ENCODE measurements at places on chromosomes 1 and 21.
A peak's percentile ranks its signal among the peaks of the same experiment; 100 is the strongest.

DNA sequence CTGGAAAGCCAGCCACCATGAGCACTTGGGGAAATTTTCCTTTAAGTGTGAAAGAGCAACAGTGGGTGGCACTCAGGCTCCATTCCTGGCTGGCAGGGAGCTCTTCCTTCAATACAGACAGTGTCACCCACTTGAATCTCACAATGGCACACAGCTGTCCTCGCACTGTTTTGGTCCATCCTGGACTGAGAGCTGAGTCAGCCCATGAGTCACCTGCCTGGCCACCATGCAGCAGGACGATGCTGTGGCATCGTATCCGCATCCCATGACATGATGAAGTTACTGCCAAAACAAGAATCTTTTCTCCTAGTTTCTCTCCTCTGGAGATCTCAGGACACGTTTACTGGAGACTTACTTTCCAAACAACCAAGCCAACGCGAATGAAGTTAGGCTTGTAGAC lies 6.0 kb downstream of the TMPRSS2 start:
- no peak for DNase-seq

DNA sequence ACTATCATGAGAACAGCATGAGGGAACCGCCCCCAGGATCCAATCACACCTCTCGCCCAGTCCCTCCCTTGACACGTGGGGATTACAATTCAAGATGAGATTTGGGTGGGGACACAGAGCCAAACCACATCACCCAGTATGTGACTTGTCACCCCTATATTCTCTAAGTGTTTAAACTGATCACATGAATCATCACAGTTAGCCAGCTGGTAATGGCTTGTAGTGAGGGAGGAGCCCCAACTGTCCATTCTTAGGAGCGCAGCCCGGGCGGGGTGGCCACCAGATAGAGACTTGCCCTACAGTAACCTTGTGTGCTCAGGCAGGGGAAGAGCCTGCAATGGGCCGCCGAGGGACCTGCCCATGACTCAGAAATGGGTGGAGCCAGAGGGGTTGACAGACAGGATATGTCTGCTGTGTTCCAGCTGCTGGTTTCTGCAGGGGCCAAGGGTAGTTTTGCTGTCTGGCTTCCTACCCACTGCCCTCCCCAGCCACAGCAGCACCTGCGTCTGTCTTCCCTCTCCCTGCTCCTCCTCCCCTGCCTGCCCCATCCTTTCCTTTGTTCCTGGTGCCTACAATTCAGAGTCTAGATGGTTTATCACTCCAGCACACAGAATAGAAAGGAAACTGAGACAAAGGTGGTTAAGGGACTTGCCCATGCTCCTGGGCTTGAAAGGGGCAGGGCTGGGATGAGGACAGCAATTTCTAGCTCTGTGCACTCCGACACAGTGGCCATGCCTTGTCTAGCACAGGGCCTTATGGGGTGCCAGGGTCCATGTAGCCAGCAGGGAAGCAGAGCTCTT lies 9.2 kb downstream of the ABCG1 start:
- peak; percentile 90 for DNase-seq

DNA sequence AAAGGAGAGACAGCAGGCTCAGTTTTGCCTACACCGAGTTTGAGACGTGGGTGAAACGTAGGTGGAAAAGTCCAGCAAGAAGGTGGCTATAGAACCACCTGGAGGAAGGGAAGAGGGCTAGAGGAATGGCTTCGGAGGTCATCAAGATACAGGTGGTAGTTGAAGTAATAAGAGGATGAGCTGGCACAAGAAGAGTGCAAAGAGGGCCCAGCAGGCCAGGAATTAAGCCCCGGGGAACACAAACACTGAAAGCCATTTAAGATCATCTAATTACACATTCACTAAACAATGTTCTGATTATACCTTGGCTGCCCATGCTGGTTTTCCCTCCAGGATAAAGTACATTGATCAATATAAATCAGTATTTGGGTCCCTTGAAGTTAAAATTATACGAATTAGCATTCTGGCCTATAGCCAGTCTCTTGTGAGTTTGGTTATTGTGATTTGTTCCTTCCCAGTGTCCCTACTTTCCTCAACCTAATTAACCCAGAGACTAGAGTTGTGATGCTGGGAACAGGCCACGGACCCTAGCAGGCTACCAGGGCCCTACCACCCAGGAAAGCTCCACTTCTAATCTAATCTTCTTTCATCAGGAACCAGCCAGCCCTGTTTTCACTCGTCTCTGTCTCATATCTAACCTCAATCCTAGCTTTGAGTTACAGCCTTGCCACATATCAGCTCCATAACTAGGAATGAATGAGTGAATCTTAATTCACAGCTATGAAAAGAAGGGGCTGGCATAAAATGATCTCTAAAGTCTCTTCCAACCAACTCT lies 26.4 kb upstream of the PPP1R15B start:
- DNase-seq = no peak

- DNase-seq = no peak
These were observed 77.4 kb downstream of the HLX start for GRCh38 chr1:220956501-220957232.

DNA sequence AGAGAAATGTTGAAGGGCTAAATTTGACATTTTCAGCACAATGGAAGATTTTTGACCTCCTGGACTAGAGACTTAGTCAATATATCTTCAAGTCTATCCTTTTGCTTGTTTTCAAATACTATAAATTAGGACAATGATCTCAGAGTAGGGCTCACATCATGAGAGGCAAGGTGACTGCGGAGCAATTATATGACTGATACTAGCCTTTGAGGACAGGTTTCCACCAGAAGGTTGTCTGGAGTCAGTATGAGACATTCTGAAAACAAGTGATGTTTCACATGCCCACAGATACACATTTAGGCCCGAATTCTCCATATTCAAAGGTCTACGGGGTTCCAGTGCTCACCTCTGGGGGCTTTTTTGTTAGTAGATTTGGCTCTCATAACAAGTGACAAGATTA lies 142.3 kb upstream of the SAMSN1 start:
- no peak for DNase-seq

- DNase-seq = no peak
These were observed 1.1 kb upstream of the DMBX1 start for GRCh38 chr1:46488343-46489168.

GRCh38 chr1:203328714-203329122 lies 22.2 kb downstream of the FMOD start:
- DNase-seq = no peak

GRCh38 chr1:234212764-234213657 lies 160.2 kb upstream of the COA6 start:
- DNase-seq = no peak

DNA sequence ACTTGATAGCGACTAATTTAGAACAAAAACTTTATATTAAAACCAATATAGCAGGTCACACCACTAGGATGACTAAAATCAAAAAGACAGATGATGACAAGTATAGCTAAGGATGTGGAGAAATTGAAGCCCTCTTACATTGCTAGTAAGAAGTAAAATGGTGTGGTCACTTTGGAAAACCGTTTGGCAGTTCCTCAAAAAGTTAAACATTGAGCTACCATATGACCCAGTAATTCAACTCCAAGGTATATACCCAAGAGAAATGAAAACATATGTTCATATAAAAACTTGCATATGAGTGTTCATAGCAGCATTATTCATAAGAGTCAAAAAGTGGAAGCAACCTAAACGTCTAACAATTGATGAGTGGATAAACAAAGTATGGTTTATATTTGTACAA lies 13.0 kb upstream of the SERINC2 start:
- DNase-seq = no peak

DNA sequence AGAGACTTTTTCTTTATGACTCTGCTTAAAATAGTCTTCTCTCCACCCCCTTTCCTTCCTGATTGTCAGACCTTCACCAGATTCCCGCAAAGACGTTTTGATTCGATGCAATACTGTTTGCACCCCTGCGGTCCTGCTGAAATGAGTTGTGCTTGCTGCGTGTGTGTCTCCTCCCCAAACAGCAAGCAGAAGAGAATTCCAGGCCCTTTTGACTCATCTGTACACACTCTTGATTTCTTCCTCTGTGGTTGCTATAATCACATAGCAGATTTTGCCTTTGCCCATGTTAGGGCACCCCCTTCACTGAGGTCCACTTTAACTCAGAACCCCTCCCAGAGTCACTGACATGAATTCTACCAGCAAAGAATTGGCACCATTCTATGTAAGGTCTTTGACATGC lies 136.5 kb downstream of the ZZZ3 start:
- DNase-seq = no peak

- no peak for DNase-seq
These were observed 203.0 kb downstream of the PLPP3 start for GRCh38 chr1:56376188-56376984.

GRCh38 chr21:34679051-34679450 lies 10.3 kb downstream of the CLIC6 start:
- no peak for DNase-seq

DNA sequence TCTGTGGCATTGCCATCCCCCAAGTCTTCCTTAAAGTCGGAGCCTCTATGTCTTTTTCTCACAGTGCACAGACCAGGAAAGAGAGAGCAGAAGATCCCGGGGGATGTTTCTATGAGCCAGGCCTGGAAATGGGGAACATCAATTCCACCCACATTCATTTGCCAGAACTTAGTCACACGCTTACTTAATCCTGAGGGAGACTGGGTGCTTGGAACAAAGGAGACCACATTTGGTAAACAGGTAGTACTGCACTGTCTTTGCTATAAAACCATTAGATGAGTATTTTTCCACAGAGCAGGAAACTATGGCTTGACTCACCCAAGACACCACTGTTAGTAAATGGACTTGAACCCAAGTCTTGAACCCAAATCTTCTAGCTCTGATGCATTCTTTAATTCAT lies 60.7 kb upstream of the CTTNBP2NL start:
- no peak for DNase-seq

- no peak for DNase-seq
These were observed 69.7 kb upstream of the USP24 start for GRCh38 chr1:55284856-55285255.

GRCh38 chr1:58568271-58568860 lies 8.7 kb downstream of the TACSTD2 start:
- DNase-seq = no peak

DNA sequence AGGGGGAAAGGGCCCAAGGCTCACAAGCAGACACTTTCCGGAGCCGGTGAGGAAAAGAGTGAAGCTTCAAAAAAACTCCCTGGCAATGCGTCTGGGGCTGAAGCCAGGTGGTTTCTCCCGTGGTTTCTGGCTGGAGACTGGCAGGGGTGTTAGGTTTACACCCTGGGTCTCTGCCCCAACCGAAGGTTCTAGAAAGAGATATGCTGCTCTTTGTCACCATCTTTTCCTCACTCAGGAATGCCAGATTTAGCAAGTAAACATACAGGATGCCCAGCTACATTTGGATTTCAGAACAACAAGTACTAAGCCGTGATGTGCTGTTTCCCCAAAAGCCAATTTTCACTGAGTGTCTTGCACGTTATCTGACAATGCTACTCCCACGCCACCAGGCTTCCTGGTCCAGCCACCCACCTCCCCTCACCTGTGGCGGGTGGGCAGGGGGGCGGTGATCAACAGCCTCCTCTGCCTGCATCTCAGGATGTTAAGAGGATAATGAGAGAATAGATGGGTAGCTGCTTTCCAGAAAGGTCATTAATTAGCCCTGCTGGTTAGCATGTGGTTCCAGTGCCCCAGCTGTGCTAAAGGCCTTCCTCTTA lies 69.6 kb upstream of the OLIG2 start:
- DNase-seq = no peak

- DNase-seq = no peak
These were observed 30.5 kb downstream of the DEGS1 start for GRCh38 chr1:224213438-224214119.

GRCh38 chr1:229252228-229252984 lies 18.5 kb upstream of the RAB4A start:
- no peak for DNase-seq

DNA sequence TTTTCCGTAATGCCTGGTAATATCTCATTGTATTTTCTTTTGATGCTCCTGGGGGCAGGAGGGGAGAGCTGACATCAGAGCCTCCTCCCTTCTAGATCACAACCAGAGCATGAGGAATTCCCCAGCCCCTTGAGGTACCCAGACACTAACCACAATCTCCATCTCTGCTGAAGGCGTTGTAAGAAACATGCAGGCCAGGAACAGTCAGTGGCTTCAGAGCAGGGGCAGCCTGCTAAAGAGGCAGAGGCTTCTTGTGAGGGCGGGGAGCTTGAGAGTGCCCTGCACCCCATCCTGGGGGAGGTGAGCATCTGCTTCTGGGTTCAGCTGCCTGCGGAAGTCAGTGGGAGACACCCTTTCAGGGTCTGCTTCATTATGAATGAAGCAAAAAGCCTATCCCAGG lies 19.0 kb downstream of the MAPKAPK2 start:
- DNase-seq = peak; percentile 61

DNA sequence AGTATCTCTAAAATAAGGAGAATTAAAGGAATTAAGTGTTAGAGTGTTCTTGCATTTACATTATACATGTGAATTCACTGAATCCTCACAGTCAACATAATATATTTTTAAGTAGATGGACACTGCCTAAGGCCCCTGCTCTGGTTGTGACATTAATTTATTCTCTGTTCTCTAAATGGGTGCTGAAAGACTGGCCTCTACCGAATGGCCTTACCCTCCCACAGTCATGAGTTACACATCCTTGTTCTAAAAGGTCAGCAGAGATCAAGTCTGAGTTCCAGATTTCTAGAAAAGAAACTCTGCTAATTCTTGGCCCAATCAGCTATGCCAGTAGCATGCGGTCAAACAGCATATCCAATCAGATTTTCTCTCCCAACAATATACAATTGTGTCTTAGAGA lies 193.2 kb downstream of the TM2D1 start:
- DNase-seq = no peak

DNA sequence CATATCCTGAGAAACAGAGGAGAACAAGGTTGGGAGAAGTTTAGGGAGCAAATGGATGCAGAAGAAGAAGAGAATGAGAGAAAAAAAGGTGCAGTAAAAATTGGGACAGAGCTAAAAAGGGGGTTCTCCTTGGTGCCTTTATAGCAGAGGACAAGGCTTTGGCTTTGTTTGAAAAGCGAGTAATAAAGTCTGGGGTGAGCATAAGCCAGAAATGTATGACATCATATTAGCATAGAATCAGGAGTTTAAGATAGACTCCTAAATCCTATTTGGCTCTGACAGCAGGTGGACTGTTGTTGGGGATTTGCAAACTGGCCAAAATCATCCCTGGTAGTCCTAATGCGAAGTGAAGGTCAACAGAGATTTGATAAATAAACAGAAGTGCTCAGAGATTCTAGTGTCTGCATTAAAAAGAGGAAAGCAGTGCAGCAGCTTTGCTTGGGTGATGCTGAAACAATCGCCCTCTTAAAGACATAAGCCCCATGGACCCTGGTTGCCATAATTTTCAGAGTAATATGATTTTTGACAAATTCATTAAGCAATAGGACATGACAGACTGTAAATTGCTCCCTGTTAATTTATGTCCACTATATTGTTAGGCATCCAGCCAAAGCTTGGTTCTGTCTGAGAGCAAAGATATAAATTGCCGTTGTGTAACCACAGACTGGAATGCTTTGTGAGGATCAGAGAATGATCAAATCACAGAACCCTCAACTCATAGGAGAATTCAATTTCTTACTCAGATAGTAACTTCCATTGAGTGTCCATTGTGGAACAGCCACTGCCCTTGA lies 385.0 kb upstream of the NFIA start:
- DNase-seq = no peak

- no peak for DNase-seq
These were observed 221.6 kb upstream of the VAMP3 start for GRCh38 chr1:7549277-7550161.

GRCh38 chr1:17437580-17438317 lies 1.7 kb downstream of the RCC2 start:
- peak; percentile 74 for DNase-seq

Measured in activated T-cell treated with anti-CD3 and anti-CD28 coated beads, Interleukin-2, amount 50 U/mL, for 1 hour (primary cell).